Hepatic stellate cell (primary cell): ENCODE measurements at places on chromosomes 3 and 15.

- peak; percentile 31 for DNase-seq
Measured at GRCh38 chr15:43748376-43748775, 2.1 kb downstream of the PDIA3 start.

GRCh38 chr3:52182196-52182595 is 15.8 kb upstream of the ALAS1 start:
- DNase-seq = no peak

DNA sequence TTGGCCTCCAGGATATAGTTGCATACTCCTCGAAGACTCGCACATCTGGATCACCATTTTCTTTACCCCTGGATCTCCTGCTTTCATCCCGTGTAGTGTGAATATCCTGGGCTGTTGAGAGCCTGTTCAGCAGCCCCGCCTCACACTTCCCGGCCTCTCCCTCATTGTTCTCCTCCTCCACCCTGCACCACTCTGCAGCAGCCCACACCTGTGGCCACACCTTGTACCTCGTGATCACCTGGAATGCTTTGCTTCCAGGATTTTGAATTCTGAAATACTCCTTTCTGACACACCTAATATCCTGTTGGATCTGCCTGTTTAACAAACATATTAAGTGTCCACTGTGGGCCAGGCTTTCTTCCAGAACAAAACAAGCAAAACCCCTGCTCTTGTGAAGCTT is 14.4 kb downstream of the ABHD17C start:
- DNase-seq = no peak

- peak; percentile 41 for DNase-seq
Measured at GRCh38 chr3:176953106-176954060, 243.9 kb downstream of the TBL1XR1 start.

- DNase-seq = no peak
Measured at GRCh38 chr3:112607863-112608262, 33.1 kb downstream of the CCDC80 start.

DNA sequence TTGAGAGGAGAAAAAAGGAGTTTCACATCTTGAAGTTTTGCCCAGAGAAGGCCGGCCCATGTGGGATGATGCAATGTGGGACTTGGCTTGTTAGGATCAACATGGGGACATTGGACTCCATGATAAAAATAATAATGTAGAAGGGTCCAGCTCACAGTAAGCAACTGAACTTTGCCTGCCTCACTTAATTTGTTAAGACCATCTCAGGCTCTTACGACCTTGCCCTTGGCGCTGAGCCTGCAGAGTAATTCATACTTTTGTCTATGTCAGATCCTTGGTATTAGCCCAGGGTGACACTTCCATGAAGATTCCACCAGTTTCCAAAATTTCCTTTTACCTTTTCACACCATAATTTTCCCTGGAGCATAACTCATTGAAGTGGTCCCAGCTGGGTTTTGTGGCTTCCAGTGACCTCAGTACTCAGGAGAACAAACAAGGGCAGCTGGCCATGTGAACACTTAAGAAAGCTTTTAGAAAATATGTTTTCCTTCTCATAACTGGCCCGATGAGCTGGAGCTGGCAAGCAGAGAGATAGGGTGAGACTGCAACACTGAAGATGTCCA is 315.4 kb upstream of the RASGRP1 start:
- DNase-seq = no peak

DNA sequence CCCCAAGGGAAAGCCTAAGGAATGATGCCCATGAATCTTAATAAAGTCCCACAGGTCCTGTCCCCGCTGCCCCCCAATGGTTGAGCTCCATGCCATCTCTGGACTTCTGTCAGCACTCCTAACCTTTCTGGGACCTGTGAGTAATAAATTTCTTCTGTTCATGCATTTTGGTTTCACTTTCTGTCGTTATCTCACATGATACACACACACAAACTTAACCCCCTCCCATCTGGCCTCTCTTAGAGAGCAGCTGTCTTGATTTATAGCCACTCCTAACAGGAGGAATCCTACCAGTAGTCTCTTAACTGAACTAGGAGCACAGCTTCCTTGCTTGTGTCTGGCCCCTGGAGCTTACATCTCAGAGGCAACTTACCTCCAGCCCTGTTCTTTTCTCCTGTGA is 82.7 kb upstream of the SELENOK start:
- no peak for DNase-seq

- DNase-seq = no peak
Measured at GRCh38 chr15:70093070-70093469, 4.6 kb downstream of the TLE3 start.

GRCh38 chr3:184099806-184100686 is 3.2 kb downstream of the HTR3E start:
- no peak for DNase-seq

DNA sequence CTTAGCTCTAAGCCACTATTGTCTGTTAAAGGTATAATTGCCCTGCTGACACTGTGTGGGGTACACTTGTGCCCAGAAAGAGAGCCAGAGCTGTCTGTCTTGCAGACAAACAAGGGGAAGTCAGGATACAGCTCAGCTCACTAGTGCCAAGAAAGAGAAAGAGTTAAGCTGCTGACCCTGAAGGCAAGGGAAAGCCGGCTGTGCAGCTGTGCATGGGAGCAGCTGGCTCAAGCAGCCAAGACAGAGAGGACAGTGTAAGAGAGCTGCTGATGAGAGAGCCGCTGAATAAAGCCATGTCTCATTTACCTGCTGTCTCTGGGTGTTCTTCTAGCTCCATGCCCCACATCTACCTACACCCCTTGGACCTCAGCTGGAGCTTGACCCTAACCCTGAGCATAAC is 428.1 kb upstream of the NAALADL2 start:
- DNase-seq = no peak

DNA sequence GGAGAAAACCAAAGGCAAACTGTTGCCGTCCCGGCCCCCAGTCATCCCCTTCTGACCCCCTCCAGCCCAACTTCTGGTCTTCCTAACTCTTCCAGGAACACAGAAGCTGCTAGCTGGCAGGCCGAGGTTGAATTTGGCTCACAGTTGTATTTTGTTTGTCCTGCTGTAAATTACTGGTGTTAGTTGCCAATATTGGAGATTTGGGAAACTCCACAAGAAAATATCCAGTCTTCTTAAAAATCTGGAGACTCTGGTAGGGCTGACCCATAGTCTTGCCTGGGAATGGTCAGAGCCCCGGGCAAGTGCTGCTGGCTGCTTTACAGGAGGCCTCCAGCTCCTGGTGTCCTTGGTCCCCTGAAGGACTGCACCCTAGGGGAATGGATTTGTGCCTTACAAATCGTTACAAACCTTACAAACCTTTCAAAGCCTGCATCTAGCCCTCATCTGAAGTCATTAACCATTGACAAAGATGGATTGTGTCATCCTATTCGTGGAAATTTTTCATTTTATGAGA is 112.0 kb upstream of the MCTP2 start:
- no peak for DNase-seq

- no peak for DNase-seq
Measured at GRCh38 chr3:192296845-192297244, 430.5 kb downstream of the FGF12 start.

DNA sequence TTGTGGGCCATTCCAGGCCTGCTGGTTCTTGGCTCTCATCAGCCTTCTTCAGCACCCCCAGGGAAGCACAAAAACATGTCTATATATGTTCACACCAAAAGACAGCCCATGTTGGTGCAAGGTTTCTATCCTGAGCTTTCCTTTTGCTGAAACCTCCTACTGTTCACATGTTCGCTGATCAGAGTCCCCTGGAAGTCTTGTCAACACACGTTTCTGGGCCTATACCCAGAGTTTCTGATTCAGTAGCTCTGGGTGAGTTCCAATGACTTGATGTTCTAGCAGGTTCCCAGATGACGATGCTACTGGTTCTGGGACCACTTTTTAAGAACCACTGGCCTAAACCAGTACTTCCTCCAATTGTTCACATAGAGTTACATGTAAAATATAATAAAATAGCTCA is 46.0 kb downstream of the SUCNR1 start:
- DNase-seq = no peak

DNA sequence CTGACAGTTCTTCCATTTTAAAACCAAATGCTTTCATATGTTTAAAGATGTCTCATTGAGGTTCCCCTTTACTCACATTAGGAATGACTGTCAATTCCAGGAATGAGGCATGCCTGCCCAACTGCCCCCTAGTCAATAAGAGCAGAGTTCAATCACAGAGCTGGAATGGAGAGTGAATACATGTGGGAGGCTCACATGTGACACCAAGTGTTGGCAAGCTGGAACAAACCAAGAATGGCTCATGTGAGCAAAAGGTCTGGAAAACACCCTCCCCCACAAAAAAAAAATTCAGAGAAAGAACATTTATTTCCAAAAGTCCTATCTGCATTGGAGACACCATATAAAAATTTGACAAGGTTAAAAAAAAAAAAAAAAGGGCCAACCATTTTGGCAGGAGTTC is 3.7 kb downstream of the PBRM1 start:
- peak; percentile 71 for DNase-seq

GRCh38 chr3:97658668-97659285 is 105.8 kb upstream of the ARL6 start:
- no peak for DNase-seq

DNA sequence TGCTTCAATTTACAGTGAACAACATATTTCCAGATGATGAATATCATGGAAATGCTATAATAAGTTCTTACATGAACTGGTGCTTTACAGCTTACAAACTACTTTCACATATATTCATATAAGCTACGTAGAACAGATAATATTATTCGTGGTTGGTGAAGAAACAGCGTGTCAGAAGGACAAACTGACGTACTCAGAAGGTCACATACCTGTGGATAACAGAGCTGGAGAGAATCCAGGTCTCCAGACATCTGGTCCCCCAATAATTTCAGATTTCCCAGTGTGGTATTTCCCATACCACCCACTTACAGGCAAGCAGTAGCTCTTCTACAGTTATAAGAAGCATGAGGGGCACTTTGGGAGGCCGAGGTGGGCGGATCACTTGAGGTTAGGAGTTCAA is 156.6 kb downstream of the PLD1 start:
- DNase-seq = no peak

GRCh38 chr15:81024265-81024872 is 23.6 kb downstream of the TLNRD1 start:
- DNase-seq = no peak

DNA sequence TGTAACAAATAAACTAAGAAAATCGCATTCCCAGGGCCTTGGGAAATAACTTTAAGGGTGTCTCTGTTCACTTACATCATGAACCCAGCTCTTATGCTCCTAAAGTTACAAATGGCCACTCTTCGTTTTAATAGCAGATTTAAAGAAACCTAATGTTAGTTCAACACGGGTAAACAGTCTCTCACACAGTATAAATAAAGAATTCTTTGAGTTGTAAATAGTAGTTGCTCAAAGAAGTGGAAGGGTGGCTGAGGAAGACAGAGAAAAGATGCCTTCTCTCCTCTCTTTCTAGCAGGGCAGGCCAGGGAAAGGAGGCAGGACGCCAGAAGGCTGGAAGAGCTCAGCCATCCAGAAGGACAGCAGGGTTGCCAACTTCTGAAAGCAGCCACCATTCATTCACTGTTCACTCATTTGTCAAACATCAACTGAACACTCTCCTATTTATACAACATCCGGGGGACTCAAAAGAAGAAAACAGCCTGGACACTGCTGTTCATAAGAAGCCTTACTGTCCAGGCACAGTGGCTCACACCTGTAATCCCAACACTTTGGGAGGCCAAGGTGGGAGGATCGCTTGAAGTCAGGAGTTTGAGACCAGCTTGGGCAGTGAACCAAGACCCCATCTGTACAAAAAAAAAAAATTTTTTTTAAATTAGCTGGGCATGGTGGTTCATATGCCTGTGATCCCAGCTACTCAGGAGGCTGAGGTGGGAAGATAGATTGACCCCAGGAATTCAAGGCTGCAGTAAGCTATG is 47.3 kb downstream of the WWTR1 start:
- DNase-seq = no peak

- no peak for DNase-seq
Measured at GRCh38 chr3:158107605-158108444, 1.6 kb upstream of the SHOX2 start.

DNA sequence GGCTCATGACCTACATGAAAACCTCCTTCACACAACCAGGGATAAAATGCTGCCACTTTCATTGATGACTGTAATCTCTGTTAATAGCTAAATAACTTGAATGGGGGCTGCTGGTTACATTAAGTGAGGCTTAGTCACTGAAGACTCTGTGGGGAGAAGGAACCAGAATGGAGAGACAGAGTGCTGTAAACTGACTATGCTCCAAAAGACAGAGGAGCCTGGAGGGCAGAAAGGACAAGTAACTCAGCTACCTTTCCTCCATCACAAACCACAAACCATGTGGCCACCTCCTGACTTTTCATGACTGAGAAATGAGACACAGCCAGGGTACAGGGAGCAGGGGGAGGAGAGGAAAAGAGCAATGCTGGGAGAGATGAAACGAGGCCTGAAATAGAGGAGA is 97.1 kb upstream of the TRIM42 start:
- no peak for DNase-seq
